ENCODE measurements at places on chromosomes 5 and 9.

DNA sequence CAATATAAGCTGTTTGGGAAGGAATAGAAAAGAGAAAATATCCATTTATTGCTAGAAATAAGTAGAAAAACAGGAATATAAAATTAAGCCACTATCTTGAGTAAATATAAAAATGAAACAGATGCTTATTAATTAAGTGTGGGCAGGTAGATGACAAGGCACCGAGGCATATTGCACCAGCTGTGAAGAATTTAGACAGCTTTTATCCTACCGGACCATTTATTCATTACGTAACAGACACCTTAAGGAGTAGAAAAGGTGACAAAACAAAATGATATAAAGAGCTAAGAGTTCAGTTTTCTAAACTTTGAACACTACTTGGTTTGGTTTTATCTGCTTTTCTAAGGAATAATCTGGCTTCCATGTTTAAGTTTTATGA lies 404.1 kb downstream of the PTPRD start:
- DNase-seq: no peak

- DNase-seq: no peak
Observed at GRCh38 chr5:178322736-178323540, 90.3 kb upstream of the PHYKPL start.

DNA sequence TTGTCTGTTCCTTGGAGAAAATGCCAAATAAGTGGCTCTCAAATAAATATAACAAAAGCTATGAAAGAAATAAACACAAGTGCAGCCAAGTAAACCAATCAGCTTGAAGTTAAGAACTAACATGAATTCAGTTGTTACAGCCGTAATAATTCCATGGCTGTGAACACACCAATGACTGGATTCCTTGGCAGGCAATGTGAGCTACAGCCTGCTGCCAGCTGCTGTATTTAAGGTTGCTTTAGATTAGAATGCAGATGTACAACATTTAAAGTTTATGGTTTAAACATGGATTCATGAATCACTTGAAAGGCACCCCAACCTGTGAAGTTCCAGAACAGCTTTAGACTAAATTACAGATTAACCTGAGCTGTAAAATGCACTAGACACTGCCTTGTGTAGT lies 626.4 kb upstream of the SEMA6A start:
- no peak for DNase-seq

- no peak for DNase-seq
Observed at GRCh38 chr9:35862328-35862727, 7.9 kb downstream of the OR13J1 start.

GRCh38 chr9:100352201-100352726 lies 478 bp downstream of the TEX10 start:
- no peak for DNase-seq

- DNase-seq: peak; percentile 48
Observed at GRCh38 chr9:78121488-78121887, 89.9 kb upstream of the GNAQ start.

Measured in COR-L47 (cell line).